Stimulated activated memory B cell treated with anti-CD40 and anti-IgM and Interleukin-4, amounts not matched to agents 10 μg/mL and 1 μg/mL and 100 μg/mL, for 72 hours (primary cell): ENCODE measurements at places on chromosomes 3 and 15.

DNA sequence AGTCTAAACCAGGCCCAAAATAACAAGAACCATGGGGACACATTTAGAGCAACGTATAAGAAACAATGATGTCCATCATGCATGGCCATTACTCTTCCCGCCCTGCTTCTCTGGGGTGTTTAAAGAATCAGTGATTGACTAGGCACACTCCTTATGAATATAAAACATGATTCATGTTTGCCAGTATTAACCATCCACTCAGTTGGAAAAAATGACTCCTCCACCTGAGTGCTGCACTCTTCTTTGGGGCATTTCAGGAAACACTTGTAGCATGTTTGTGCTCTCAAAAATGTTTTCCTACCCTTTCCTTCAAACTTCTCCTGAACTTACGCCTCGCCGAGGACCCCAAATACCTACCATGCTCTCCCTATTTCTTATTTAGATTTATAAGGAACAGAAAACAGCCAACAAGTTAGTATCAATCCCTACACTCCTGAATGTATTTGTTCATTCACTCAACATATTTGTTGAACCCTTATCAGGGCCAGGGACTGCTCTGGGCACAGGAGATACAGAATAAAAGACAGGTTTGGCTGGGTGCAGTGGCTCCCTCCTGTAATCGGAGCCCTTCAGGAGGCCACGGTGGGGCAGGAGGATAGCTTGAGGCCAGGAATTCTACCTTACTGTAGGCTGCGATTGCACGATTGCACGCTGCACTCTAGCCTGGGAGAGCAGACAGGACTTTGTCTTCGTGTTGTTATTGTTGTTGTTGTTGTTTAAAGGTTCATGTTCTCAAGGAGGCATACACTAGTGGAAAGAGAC lies 137.0 kb downstream of the TMCO5A start:
- ATAC-seq = no peak

- no peak for ATAC-seq
Observed at GRCh38 chr3:135655328-135655727, 310.2 kb upstream of the PPP2R3A start.

DNA sequence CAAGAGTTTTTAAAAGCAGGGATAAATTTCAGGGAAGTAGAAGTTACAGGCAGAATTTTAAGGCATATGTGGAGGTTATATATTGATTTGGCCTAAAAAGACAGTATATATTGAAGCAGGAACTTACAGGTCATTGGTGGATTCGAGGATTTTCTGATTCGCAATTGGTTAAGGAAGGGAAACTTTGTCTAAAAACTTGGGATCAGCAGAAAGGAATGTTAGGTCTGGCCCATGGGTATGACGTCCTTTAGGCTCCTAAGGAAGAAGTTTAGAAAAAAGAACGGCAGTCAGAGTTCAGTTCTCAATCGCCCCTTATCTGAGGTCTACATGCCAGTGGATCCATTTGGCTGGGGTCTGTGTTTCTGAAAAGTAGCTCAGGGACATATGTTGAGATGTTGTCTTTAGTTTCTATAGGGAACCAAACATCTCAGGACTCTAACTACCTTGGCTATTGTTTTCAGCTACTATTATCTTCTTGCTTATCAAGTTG lies 33.2 kb upstream of the ACP3 start:
- no peak for ATAC-seq

DNA sequence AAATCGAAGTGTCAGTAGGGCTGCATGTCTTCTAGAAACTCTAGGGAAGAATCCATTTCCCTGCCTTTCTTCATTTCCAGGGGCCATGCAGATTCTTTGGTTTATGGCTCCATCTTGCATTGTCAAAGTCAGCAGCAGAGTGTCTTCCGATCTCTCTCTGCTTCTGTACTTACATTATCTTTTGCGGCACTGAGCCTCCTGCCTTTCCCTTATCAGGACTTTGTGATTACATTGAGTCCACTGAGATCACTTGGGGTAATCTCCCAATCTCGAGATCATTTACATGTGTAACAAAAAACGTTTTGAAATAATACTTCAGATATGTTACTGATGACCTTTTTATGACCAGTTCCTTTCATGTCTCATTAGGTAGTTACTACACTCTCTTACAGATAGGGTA lies 695.9 kb downstream of the NSUN3 start:
- no peak for ATAC-seq

GRCh38 chr3:119236756-119237155 lies 3.9 kb downstream of the B4GALT4 start:
- no peak for ATAC-seq
